Stimulated activated naive CD4-positive, alpha-beta T cell treated with Interleukin-2 at 50 U/mL for 16 hours (primary cell): ENCODE measurements at places on chromosomes 11 and 22.

GRCh38 chr11:121237686-121238658, 54.6 kb upstream of the SC5D start:
- DNase-seq: peak; percentile 17

DNA sequence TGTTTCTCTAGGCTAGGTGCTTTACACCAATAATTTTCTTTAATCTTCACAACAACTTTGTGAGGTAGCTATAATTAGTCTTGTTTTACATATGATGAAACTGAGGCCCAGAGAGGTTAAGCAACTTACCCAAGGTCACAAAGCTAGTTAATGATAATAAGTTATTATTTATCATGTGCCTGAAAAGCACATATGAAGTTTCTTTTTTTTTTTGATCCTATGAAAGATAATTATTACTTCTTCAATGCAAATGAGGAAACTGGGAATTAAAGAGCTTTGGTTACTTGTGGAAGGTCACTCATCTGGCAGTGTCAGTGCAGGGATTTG, 22.8 kb downstream of the STIM1 start:
- no peak for DNase-seq

DNA sequence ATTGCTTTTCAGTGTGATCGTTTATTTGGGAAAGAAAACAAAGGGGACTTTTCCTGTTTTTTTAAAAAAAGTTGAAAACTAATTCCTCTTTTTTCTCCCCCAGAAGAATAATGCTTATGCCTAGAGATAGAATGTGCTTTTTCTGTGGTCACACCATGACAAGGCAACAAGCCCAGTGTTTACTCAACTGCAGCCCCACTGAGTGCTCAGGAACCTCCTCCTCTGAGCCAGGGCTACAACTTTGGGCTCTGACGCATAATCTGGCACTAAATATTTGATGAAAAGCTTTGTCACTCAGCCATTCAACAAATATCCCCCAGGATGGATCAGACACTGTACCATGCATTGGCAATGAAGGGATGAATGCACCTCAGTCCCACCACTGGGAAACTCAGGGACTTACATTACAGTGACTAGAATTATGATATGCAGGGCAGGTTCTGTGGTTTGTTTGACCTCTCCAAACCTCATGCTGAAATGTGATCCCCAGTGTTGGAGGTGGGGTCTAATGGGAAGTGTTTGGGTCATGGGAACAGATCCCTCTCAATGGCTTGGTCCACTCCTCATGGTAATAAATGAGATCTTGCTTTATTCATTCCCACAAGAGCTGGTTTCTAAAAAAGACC, 155.9 kb downstream of the CCDC34 start:
- DNase-seq: no peak

- DNase-seq: no peak
These were observed 85.0 kb downstream of the INSC start for GRCh38 chr11:15199693-15200092.

- DNase-seq: no peak
These were observed 383.9 kb upstream of the CHORDC1 start for GRCh38 chr11:90606721-90607120.

DNA sequence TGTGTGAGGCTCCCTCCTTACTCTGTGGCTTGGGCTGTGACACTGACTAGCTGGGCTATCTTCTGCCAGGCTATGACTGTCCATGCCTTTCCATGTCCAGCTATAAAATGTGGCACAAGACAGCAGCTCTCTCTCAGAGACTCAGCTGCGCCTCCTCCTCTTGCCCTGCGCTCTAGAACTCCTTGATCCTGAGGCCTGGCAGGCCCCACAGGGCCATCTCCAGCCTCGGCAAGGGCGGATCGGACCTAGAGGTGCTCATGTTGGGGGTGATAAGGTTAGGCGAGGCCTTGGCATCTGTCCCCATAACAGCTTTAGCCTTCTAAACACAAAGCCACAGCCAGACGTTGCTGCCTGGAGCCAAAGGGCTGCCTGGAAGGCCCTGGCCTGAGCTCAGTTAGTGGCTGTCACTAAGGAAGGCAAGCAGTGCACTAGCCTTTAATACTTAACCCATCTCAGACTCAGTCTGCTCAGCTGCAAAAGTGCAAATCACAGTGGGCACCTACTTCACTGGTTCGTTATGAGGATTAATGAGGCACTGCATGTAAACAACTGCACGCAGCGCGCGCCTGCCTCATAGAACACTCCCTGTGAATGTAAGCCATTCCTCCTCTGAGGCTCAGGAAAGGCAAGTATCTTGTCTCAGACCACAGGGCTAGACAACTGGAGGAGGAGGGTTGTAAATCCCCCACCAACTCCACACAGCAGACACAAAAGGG, 1.2 kb downstream of the GUCD1 start:
- DNase-seq: no peak
